ENCODE measurements at places on chromosomes 6 and 20.

- no peak for DNase-seq
Measured at GRCh38 chr20:31859266-31859997, 10.9 kb downstream of the DUSP15 start.

GRCh38 chr6:22221630-22222029 is 75.2 kb downstream of the PRL start:
- no peak for DNase-seq

DNA sequence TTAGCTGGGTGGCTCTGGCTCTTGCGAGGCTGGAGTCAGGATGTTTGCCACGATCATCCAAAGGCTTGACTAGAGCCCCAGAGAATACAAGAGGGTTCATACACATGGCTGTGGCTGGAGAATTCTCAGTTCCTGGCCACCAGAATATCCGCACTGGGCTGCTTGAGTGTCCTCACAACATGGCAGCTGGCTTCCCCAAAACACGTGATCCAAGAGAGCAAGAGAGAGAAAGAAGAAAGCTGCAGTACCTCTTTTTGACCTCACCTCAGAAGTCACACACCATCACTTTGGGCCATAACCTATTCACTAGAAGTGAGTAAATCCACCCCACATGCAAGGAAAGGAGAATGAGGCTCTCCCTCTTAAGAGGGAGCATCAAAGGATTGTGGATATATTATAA is 21.5 kb upstream of the BPIFB1 start:
- no peak for DNase-seq

DNA sequence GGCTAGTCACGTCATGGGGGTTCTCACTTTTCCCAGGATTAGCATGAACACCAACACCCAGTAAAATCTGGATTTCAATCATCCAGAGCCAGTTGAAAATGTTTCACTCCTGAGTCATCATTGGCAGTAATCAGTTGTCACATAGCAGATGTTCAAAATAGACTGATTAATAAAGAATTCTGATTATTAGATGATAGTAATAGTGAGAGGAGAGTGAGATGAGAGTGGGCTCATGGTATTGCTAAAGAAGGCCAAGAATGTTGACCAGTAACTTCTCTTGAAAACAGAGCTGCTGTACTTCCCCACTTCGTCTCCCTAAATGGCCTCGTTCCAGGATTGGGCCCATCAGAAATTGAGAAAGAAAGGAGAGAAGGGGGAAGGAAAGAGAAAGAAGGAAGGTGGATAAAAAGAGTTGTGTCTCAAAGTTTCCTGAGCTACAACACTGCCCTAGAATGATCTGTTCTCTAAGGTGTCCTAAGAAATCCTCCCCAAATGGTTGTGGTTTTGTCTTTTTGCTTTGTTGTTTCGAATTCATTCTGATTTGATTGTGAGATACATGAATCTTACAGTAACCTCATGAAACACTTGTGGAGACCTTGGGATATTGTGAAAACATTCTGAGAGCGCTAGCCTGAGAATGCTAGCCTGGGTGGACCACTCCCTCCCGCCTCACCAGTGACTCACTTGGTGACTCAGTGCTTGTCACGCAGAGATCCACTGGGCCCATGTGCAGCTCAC is 502.2 kb upstream of the JARID2 start:
- peak; percentile 75 for DNase-seq

- DNase-seq = no peak
Measured at GRCh38 chr6:166386111-166386510, 3.4 kb upstream of the MPC1 start.

- DNase-seq = no peak
Measured at GRCh38 chr6:161091972-161092701, 100.6 kb downstream of the MAP3K4 start.

DNA sequence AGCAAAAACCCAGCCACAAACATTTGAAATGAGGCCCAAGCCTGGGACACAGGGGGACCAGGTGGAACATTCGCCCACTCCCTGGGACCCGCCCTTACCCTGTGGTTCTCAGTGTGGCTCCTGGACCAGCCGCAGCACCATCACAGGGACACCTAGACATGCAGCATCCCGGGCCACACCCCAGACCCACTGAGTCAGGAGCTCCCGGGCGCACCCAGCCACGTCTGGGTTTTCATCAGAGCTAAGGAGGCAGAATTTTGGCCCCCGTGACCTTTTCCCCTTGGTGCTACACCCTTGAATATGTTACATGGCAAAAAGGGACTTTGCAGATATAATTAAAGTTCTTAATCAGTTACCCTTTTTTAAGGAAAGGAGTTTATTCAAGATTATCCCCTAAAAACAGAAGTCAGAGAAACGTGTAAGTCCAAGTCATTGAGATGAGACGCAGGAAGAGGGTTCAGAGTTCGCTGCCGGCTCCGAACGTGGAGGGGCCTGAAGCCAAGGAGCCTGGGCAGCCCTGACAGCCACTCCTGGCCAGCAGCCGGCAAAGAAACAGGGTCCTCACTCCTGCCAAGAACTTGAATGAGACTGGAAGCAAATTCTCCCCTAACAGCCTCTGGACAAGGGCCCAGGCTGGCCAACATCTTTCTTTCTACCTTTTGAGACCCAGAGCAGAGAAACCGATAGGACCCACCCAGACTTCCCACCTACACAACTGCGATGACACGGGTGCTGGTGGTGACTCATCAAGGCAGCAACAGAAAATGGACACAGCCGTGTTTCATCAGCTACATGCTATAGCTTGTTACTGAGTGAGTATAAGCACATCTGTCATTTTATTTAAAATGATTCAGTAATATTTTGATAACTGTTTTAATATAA is 25.3 kb downstream of the BFSP1 start:
- DNase-seq = peak; percentile 68

DNA sequence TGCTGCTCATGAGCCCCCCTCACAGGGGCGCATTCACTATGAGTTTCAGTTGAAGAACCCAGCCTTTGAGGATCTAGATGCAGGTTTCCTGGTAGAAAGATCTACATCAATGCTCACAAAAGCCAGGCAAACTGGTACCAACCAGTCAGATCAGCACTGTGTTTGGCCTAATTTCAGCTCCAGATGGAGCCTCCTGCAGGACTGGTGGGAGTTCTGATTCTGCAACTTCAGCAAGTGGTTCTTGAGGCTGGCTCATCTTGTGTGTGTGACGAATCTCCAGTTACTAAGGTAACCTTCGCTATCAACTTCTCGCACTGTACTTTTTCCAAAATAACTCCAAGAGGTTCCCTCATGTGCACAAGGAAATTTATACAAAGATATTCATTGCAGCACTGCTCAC is 118.8 kb downstream of the ZMYND8 start:
- DNase-seq = no peak

- DNase-seq = no peak
Measured at GRCh38 chr20:5667705-5668528, 82.3 kb upstream of the SHLD1 start.

GRCh38 chr20:26276554-26277210 is 580.0 kb upstream of the ZNF337 start:
- no peak for DNase-seq

GRCh38 chr6:118283766-118284165 is 264.3 kb upstream of the PLN start:
- DNase-seq = peak; percentile 50

- peak; percentile 71 for DNase-seq
Measured at GRCh38 chr20:59222253-59223181, 58.9 kb downstream of the ZNF831 start.

DNA sequence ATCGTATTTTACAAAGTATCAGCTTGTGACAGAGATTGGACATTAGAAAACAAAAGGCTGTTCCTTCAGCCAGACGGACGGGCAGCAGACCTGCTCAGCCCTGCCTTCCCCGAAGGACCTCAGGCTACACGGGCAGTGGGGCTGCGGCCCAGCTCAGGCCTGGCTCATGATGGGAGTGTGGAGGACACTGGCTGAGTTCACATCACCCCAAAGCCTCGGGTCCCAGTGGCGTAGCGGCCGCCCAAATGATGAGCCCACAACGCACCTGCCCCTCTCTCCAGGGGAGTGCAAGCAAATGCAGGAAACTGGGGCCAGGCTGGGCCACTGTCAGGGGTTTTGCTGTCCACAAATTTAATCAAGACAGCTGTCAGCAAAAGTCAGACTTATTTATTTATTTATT is 356.8 kb downstream of the TAF4 start:
- no peak for DNase-seq

Data from CD4-positive, alpha-beta T cell treated with Interleukin-4 for 4 hours (primary cell).